ENCODE measurements at places on chromosomes 6 and 20. TPM values are rescaled to one million over a fixed set of nuclear protein-coding genes. Genes with fewer than 3 reads are reported as not detected.

Gene ARMC2
- 4.3 TPM for total RNA-seq

Gene ZMYND8
- total RNA-seq, result 163 TPM

Gene EYA2
- total RNA-seq, result 1.6 TPM

Gene ETV7
- total RNA-seq, result 0.21 TPM

Gene PRR18
- 0.23 TPM for total RNA-seq

Gene DUSP15
- total RNA-seq, result 1.0 TPM

Gene PLCB1
- total RNA-seq, result 8.6 TPM

Gene GABRR1
- 0.17 TPM for total RNA-seq

Gene FUT9
- 4.0 TPM for total RNA-seq

- no peak overlapping the region for H3K27ac ChIP-seq
- H3K4me1 ChIP-seq, result no peaks in the 10 kb centered on the region
- no peak for DNase-seq
- H3K36me3 ChIP-seq, result no peaks in the 10 kb centered on the region
- H3K4me3 ChIP-seq, result no peak overlapping the region
- H3K27me3 ChIP-seq, result no peaks in the 10 kb centered on the region
Measured at GRCh38 chr20:52852714-52853113, 119.4 kb upstream of the TSHZ2 start.

GRCh38 chr20:11902285-11902697, 15.4 kb upstream of the BTBD3 start:
- no peaks in the 10 kb centered on the region for H3K27me3 ChIP-seq
- no peak overlapping the region for H3K4me3 ChIP-seq
- H3K4me1 ChIP-seq, result no peaks in the 10 kb centered on the region

- H3K27me3 ChIP-seq, result no peaks in the 10 kb centered on the region
- H3K4me3 ChIP-seq, result peak overlapping the region; percentile 66
- no peaks in the 10 kb centered on the region for H3K36me3 ChIP-seq
- DNase-seq, result no peak
- no peak overlapping the region for H3K27ac ChIP-seq
- peaks cover 18% of the 10 kb centered on the region for H3K4me1 ChIP-seq
Measured at GRCh38 chr20:53914091-53914780, 156.2 kb downstream of the BCAS1 start.

DNA sequence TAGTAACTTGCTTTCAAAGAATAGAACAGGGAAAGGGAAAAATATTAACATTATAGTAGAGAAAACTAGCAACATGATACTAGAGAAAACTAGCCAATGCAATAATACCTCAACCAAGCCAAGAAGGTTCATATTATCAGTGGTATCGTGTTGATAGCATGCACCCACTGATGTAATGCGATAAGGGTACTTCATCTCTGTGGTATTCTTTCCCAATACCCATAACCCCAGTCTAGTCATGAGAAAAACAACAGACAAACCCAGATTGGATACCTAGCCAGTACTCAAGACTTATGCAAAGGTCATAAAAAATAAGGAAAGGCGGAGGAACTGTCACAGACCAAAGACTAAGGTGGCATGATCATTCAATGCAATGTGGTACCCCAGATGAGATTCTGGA, 21.0 kb downstream of the BLOC1S5 start:
- peaks cover 12% of the 10 kb centered on the region for H3K36me3 ChIP-seq
- H3K27ac ChIP-seq, result no peak overlapping the region
- DNase-seq, result no peak
- no peaks in the 10 kb centered on the region for H3K27me3 ChIP-seq

GRCh38 chr6:149248693-149249369, 68.7 kb upstream of the TAB2 start:
- no peak overlapping the region for H3K27ac ChIP-seq
- H3K36me3 ChIP-seq, result no peaks in the 10 kb centered on the region
- DNase-seq, result no peak
- H3K27me3 ChIP-seq, result no peaks in the 10 kb centered on the region
- H3K4me1 ChIP-seq, result no peaks in the 10 kb centered on the region
- no peak overlapping the region for H3K4me3 ChIP-seq

DNA sequence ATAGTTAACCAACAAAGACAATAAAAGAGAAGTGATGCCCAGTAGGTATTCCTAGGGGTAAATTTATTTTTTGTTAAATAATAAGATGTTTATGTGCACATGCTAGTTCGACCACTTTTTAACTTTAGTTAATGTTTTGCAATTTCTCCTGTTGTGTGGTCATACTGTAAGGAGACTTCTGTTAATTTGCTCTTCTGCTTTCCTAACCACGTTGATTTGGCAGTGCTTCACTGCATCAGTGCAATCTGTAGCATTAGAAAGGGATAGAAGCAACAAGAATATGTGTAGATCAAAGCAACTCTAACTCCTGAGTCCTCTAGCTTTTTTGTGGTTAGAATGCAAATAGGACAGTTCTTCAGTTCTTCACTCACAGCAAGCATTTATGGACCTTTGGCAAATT, 13.9 kb downstream of the MYB start:
- H3K27me3 ChIP-seq, result no peaks in the 10 kb centered on the region
- H3K36me3 ChIP-seq, result peaks cover 18% of the 10 kb centered on the region
- H3K4me1 ChIP-seq, result no peaks in the 10 kb centered on the region
- no peak overlapping the region for H3K27ac ChIP-seq
- no peak overlapping the region for H3K4me3 ChIP-seq

GRCh38 chr6:20778912-20779311, 244.7 kb downstream of the CDKAL1 start:
- H3K36me3 ChIP-seq, result no peaks in the 10 kb centered on the region
- no peaks in the 10 kb centered on the region for H3K4me1 ChIP-seq
- DNase-seq, result no peak
- H3K4me3 ChIP-seq, result no peak overlapping the region

DNA sequence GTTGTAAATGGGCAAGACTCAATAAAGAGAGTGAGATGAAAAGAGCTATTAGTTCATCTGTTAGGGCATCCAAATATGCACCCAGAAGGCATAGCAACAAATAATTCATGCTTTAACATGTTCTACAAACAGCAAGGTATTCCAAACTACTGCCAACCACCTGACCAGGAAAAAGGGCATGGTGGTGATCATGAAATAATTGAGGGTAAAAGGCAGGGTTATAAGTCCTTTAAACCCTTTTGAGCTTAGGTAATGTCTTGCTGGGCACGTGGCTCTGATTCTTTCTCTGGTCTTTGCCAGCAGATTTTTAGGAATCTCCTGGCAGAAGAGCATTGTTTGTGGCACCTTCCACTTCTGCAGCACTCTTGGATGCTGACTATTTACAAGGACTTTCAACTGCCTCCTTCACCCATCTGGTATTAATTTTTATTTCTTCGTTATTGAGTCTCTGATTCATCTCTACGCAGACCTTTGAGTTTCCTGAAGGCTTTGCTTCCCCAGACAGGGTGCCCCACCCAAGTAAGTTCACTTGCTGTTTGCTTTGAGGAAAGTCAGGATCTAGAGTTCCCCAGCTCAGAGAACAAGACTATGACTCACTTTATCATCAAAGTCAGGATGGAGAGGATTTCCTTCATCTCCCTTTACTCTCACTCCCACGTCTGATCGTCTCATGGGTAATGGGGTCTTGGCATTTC, 83.4 kb upstream of the NEDD9 start:
- H3K27me3 ChIP-seq, result no peaks in the 10 kb centered on the region
- no peak for DNase-seq
- H3K36me3 ChIP-seq, result no peaks in the 10 kb centered on the region
- no peak overlapping the region for H3K4me3 ChIP-seq
- H3K27ac ChIP-seq, result no peak overlapping the region
- H3K4me1 ChIP-seq, result no peaks in the 10 kb centered on the region

- peaks cover 8% of the 10 kb centered on the region for H3K4me1 ChIP-seq
- DNase-seq, result no peak
- no peak overlapping the region for H3K27ac ChIP-seq
- H3K27me3 ChIP-seq, result no peaks in the 10 kb centered on the region
- no peaks in the 10 kb centered on the region for H3K36me3 ChIP-seq
Measured at GRCh38 chr6:112502351-112503090, 155.4 kb downstream of the RFPL4B start.

- no peak for DNase-seq
- H3K4me3 ChIP-seq, result no peak overlapping the region
- no peaks in the 10 kb centered on the region for H3K27me3 ChIP-seq
- no peaks in the 10 kb centered on the region for H3K36me3 ChIP-seq
Measured at GRCh38 chr20:37672143-37672542, 21.7 kb upstream of the CTNNBL1 start.

GRCh38 chr6:593139-593906, 63.6 kb downstream of the HUS1B start:
- H3K4me3 ChIP-seq, result no peak overlapping the region
- no peaks in the 10 kb centered on the region for H3K27me3 ChIP-seq
- 0 out of 2 replicates have a peak overlapping the region, but pooled peaks have one; percentile 25 for H3K27ac ChIP-seq
- peaks cover 17% of the 10 kb centered on the region for H3K36me3 ChIP-seq
- DNase-seq, result no peak
- H3K4me1 ChIP-seq, result no peaks in the 10 kb centered on the region

- no peak for DNase-seq
- H3K27ac ChIP-seq, result no peak overlapping the region
- H3K27me3 ChIP-seq, result no peaks in the 10 kb centered on the region
- no peaks in the 10 kb centered on the region for H3K4me1 ChIP-seq
- H3K36me3 ChIP-seq, result no peaks in the 10 kb centered on the region
Measured at GRCh38 chr6:37804586-37804985, 14.9 kb upstream of the ZFAND3 start.

DNA sequence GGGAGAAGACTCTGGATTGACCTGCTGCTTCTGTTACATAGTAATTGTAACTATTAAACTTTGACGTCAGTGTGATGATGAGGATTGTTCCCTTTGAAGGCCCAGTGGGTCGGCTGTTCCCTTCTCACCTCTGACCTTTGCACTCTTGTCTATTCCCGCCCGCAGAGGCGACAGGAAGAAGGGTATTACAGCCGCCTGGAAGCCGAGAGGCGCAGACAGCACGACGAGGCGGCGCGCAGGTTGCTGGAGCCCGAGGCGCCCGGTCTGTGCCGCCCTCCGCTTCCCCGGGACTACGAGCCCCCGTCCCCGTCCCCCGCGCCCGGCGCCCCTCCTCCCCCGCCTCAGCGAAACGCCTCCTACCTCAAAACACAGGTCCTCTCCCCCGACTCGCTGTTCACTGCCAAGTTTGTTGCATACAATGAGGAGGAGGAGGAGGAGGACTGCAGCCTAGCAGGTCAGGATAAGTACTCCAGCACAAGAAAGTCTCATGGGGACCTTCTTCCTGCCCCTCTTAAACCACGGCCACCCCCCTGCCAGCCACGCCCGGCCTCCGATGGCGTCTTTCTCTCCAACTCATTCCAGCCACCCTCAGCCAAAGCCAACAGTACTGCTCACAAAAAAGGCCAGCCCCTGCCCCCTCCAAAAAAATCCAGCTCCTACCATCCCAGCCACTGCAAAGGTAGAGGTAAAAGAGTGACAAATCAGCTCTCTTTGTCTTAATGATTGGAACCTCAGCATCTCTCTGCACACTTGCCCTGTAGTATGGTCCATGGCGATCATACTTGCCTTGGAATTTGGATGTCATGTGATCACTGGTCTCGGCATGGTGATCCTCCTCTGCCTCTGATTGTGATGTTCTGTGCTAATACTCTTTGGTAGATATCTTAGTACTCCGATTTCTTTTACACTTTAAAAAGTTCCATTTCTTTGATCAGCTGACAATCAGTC, 31.6 kb upstream of the KIF25 start:
- H3K36me3 ChIP-seq, result peaks cover 48% of the 10 kb centered on the region
- no peak overlapping the region for H3K4me3 ChIP-seq
- H3K4me1 ChIP-seq, result no peaks in the 10 kb centered on the region

- DNase-seq, result no peak
- no peak overlapping the region for H3K4me3 ChIP-seq
Measured at GRCh38 chr20:64010711-64011237, 25.2 kb upstream of the C20orf204 start.

DNA sequence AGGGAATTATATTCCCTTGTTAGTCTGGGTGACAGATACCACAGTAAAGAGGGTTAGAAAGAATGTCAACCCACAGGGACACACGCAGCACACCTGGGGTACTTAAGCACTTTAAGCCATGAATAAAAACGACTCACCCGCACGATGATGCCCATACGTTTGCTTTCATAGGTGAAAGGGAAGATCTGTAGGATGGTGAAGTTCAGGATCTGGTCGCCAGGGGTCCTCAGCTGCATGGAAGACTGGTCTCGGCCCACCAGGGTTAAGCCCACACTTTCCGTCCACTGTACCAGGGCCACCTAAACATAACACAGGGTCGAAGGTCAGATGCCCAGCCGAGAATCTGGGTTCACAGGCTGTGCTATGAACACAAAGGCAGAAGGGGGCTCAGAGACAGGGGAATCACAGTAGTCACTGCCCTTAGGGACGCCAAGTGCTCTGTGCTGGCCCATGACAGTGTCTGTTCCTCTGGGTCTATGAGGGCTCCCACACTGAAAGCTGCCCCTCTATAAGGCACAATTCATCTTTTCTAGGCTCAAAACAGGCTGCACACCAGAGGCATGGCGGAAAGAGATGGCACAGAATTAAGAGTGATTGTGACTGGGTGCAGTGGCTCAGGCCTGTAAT, 96.8 kb upstream of the NFATC2 start:
- peak; percentile 51 for DNase-seq
- H3K4me3 ChIP-seq, result no peak overlapping the region
- no peaks in the 10 kb centered on the region for H3K36me3 ChIP-seq
- H3K27me3 ChIP-seq, result no peaks in the 10 kb centered on the region

DNA sequence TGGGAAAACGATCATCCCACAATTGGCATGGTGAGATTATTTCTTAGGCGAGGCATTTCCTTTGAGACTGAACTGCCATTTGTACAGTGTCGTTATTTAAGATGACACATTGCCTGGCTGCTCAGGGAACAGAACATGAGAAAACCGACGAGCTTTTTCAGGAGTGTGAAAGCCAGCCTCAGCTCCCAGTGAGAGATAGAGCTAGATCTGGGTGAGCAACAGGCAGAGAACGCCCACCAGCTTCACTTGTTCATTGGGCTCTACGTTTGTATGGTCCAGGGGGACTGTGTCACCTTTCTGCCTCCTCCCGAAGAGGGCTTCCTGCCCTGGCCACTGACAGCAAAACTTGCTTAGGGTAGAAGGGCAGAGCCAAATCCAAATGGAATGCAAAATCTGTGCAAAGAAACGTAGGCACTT, 378.1 kb downstream of the RNGTT start:
- no peak overlapping the region for H3K4me3 ChIP-seq
- peaks cover 9% of the 10 kb centered on the region for H3K4me1 ChIP-seq

DNA sequence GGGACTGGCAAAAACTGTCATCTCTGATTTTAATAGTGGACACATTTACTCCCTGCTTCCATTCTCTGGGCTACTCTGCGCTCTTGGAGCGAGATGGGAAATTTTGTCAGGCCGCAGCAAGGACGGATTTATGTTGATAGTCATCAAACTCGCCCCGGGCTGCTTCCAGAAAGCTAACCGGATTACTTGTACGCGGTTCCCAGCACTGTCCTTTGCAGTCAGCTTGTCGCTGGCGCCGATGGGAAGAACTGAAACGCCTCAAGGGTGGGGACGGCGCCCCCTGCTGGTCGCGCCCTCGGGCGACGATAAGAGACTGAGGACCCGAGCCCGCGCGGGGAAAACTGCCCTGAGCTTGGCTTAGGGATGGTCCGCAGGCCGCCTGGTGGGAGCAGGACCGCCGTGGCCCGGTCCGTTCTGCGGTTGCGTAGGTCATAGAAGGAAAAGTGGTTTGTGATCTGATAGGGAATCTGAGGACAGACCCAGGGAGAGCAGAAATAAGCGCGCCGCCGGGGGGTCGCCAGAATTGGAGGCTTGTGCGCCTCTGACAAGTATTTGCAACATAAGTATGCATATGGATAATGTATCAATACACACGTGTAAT, 984 bp upstream of the ABT1 start:
- peaks cover 6% of the 10 kb centered on the region for H3K36me3 ChIP-seq
- H3K4me3 ChIP-seq, result peak overlapping the region; percentile 100
- H3K4me1 ChIP-seq, result peaks cover 5% of the 10 kb centered on the region
- H3K27me3 ChIP-seq, result no peaks in the 10 kb centered on the region
- DNase-seq, result peak; percentile 96

- H3K4me1 ChIP-seq, result no peaks in the 10 kb centered on the region
- no peak overlapping the region for H3K27ac ChIP-seq
- H3K36me3 ChIP-seq, result no peaks in the 10 kb centered on the region
- no peak for DNase-seq
Measured at GRCh38 chr6:9621276-9621675, 793.6 kb downstream of the TFAP2A start.

GRCh38 chr6:24569811-24570210, 75.0 kb downstream of the ALDH5A1 start:
- no peak overlapping the region for H3K4me3 ChIP-seq
- H3K27me3 ChIP-seq, result no peaks in the 10 kb centered on the region
